Activated CD8-positive, alpha-beta T cell treated with anti-CD3 and anti-CD28 coated beads, Interleukin-2, amount 10 ng/mL, durations not matched to agents 7 days and 5 days (primary cell): ENCODE measurements at places on chromosomes 3 and 15. TPM values are rescaled to one million over a fixed set of nuclear protein-coding genes. Genes with fewer than 3 reads are reported as not detected.

DNA sequence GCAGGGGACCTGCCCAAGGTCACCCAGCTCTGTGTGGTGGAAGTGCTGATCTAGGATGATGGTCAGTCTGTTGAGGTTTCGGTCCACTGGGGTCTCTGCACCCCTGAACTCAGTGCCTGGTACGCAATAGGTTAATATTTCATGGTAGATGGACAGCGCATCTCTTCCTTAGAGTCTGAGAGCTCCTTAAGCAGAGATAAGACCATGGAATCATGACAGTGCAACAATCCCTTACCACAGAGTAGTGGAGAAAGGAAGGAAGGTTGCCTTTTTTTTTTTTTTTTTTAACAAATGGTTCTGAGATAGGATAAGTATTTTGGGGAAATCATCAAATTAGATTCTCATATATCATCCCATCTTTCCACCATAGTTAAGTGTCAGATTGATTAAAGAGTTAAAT lies 79.8 kb upstream of the SLC6A1 start:
- DNase-seq: no peak

IGDCC3 gene
- not detected for total RNA-seq

- DNase-seq: no peak
Observed at GRCh38 chr3:133954717-133955360, 59.2 kb upstream of the RAB6B start.

DNA sequence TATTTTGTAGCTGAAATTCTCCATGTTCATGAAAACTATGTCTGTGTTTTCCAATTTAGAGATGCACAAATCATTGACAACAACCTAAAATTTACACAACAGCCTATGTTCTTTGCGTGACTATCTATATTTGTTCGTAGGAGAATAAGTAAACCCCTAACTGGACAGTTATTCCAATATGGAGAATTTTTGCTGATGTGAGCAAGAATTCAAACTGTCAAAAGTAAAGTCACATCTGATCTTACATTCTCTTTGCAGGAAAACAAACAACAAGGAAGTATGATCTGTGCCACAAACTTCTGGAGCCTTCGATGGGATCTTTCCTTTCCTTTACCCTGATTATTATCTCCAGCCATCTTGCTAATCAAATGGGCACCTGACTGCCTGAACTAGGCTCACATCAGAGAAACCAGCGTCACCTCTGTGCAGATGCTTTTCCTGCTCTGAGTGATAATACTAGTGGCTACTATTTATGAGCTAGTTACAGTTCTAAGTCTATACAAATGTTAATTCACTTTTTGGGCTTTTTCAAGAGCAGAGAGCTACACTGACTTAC lies 18.3 kb upstream of the KCNMB3 start:
- DNase-seq: no peak

DNA sequence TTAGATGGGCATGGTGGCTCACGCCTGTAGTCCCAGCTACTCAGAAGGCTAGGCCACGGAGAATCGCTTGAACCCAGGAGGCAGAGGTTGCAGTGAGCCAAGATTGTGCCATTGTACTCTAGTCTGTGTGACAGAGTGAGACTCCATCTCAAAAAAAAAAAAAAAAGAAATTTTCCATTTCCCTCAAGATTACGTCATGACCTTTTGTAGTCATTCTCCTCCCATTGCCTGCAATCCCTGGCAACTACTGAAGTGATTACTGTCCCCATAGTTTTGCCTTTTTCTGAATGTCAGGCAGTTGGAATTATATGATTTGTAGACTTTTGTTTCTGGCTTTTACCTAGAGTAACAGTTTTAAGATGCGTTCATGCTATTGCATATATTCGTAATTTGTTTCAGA lies 28.0 kb downstream of the WDR76 start:
- no peak for DNase-seq

SLC38A3 gene
- not detected for total RNA-seq

DNA sequence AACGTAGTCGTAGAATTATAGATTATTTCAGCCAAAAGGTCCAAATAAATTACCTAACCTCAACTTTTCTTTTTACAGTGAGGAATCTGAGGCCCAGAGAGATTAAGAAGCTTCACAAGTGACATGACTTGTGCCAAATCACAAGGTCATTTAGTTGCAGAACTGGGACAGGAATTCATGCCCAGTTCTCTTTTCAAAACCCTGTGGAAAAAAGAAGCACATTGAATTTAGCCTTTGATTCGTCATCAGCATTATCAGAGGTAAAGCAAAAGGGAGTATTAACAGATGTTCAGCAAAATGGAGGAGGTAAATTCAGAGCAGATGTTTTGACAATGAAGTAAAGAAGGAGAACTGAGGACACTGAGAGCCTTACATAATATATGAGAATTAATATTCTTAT lies 4.5 kb downstream of the SERPINI2 start:
- no peak for DNase-seq

GRCh38 chr3:125715651-125716050 lies 120.4 kb upstream of the OSBPL11 start:
- no peak for DNase-seq

DNA sequence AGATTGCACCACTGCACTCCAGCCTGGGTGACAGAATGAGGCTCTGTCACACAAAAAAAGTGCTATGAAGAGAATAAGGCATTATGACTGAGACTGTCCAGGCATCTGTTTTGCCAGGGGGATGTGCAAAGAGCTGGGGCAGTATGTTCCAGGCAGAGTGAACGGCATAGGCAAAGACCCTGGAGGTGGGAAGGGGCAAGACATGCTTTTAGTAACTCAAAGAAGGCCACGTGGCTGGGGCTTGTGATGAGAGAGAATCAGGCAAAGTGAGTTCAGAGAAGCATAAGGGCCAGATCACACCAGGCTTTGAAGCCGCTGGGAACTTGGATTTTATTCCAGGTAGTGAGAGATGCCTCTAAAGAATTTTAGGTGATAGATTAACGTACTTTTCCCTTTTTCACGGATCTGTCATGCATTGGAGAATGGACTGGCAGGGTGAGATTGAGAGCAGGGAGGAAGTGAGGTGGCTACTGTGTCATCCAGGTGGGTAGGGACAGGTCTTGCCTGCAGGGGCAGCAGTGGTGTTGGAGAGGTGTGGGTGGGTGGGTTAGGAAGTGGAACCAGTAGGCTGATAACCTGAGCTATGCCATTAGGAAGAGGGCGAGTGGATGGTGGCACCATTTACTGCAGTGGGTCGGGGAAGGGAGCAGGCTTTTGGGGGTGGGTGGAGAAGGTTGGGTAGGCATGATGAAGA lies 31.7 kb downstream of the ATP2B2 start:
- DNase-seq: no peak

DNA sequence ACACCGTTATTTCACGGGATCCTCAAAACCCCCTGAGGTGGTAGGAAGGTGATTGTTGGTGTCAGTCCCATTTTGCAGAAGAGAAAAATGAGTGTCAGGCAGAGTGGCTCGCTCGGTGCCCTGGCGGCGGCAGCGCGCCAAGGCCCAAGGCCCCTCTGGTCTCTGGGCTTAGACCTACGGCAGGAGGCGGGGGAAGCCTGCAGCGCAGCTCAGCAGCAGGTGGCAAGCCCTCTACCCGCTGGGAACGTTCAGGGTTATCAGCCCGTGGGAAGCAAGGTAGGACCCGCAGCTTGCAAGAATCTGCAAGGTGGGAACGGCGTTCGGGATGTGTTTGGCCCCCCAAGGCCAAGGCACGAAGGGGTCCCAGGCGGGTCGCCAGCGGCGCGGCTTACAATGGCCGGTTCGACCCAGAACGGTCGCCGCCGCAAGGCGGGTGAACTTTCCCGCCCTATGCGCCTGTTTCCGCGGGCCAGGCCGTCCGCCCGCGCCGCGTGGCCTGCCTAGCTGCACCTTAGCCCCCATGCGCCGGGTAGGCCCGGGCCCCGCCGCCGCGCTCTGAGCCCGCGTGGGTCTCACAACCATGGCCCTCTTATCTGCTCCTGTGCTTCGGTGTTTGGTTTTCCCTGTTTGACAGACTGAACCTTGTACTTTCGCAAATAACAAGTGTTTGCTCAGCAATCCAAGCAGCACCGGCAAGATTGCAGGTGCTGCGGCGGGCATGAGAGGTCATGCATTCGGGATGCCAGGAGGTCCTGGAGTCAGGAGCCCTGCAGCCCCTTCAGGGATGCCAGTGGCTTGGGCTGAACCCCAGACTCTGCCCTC lies 39.7 kb downstream of the CCNL1 start:
- DNase-seq: no peak

DNA sequence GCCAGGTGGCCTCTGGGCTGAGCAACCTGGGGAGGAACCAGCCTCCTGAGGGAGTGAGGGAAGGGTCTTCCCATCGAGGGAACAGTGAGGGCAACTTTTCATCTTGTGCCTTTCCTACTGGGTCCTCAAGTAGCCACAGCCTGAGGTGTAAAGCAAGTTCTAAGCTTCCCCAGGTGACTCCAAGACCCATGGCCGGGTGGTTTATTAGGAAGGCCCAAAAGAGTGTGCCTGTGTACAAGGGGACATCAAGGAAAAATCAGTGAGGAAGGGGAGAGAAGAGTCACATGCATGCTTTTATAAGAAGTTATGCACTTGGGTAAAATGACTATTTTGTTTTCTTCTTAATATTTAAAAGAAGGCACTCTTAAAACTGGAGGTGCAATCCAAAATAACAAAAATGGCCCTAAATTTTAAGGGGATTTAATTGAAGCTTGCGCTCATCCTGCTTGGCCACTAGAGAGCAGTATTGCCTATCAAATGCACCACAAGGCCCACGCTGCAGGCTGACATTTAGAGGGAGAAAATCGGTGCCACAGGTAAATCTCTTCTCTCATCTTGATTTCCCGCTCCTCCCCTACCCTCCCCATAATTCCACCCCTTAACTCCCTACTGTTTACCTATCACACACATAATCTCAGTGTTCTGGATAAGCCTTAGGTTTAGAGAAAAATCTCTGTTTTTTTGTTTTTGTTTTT lies 6.7 kb downstream of the NANOGP8 start:
- peak; percentile 52 for DNase-seq

SLC24A5 gene
- total RNA-seq: not detected

ANKRD34C gene
- not detected for total RNA-seq

DNA sequence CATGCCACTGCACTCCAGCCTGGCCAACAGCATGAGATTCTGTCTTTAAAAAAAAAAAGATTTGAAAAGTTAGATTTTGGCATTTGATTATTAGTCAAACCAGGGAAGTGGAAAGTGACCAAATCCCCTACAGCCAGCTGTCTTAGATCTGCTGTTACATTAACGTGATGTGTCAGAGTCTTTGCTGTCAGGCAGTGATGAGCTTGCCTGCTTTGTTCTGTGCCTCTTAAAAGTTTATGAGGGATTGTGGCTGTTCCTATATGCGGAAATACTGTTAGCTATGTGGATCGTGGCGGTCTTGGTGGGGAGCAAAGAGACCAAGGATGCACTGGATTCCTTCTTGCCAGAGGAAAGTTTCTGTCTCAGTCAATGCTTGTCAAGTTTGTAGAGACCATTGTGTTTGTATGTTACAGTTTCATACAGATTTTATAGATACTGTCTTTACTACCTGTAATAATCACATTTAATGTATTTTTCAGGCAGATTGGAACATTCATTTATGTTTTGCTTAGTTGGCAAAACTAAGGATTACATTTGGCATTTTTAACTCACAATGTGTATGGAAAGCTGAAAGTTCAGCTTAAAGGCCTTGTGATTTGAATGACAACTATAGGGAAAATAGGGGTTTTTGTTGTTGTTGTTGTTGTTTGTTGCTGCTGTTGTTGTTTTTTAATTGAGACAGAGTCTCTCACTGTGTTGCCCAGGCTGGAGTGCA lies 137.4 kb downstream of the VPS8 start:
- DNase-seq: no peak

DNA sequence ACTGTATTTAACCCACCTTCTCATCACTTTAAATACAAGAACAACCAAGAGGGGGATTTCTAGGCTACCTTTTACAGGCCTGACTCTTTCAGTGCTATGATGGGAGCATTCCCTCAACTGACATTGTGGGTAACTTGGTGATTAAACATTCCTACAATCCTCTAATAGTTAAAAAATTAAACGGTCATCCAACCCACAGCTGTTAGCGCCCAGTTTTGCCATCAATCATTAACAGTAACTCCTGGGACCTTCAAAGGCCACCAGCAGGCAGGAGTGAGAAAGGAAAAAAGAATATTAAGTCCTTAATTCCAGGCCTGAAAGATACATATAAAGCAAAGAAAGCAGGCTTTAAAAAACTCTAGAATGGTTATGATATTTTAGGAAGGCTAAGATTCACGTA lies 512.1 kb downstream of the MAGI1 start:
- no peak for DNase-seq

- no peak for DNase-seq
Observed at GRCh38 chr3:43006825-43007224, 27.7 kb downstream of the GASK1A start.
